RPMI7951 (cell line): ENCODE measurements at places on chromosomes 7 and 10. TPM values are rescaled to one million over a fixed set of nuclear protein-coding genes. Genes with fewer than 3 reads are reported as not detected.

DNA sequence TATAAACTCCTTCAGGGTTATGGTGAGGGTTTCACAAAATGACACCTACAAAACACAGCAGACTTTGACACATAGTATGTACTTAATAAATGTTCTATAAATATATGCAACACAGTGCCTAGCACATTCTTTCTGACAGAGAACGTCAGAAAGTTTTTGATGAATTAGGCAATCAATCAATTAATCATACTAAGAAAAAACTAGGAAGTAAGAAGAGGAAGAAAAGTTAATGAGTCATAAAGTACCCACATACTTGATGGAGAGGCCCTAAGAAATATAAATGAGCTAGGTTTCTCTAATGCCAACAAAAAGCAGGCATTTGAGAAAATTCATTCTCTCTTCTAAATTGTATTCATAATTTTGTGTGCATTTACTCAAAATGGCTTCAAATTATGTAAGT, 192.7 kb upstream of the VWC2 start:
- DNase-seq, result no peak

DNA sequence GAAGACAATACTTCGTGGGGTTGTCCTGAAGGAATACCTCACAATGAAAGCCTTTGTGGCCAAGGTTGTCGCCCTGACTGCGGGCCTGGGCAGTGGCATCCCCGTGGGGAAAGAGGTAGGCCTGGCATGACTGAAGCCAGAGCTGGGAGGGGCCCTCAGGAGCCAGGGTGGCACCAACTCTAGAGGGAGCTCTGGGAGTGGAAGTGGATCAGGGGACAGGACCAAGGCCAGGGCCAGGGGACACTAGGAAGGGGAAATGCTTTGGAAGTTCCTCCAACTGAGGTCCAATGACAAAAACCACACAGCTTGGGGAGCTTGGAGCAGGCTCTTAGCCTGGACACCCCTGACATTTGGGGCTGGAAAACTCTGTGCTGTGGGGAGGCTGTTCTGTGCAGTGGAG, 5.8 kb downstream of the CLCN1 start:
- no peak for DNase-seq

DNA sequence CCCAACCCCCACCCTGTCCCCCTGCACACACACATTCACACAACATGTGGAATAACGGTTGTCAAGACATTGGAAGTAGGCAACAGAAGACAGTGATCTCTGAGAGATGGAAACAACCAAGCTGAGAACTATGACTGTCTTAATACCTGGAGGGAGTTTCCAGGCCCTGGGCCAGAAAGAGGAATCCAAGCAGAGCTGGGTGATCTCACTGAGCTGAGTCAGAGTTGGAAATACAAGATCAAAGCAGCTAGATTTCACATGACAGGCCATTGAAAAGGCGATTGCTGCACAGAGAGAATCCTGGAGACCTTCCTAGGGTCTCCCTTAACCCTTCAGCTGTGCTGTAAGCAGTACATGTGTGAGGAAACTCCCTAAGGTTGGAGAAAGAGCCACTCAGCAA, 165.8 kb upstream of the PRSS1 start:
- DNase-seq, result peak; percentile 91

DNA sequence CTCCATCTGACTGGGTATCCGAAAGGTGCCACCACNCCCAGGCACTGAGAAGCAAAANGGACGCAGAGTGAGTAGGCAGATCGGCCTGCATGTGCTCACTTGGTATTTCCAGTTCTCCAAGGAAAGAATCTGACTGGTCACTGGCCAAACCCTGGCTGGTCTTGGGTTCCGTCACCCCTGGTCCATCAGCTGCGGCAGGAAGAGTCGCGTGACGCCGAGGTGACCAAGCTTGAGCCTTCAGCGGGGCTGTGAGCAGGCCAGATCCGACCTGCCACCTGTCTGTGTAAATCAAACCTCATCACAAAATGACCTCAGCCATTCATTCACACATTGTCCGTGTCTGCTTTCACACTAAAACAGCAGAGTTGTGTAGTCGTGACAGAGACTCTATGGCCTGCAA, 28.8 kb upstream of the CHST15 start:
- DNase-seq, result no peak

Gene NOD1
- 9.1 and 12.3 TPM in 2 replicates for total RNA-seq

Gene FOXI2
- not detected in 2 replicates for total RNA-seq

Gene KDM7A
- 1.1 and 1.2 TPM in 2 replicates for total RNA-seq
